ENCODE measurements at places on chromosomes 4 and X. TPM values are rescaled to one million over a fixed set of nuclear protein-coding genes. Genes with fewer than 3 reads are reported as not detected.

Gene PPARGC1A
- total RNA-seq, result 17.9 TPM

Gene XK
- 3.1 TPM for total RNA-seq

- no peaks in the 10 kb centered on the region for H3K27me3 ChIP-seq
- DNase-seq, result no peak
- no peak overlapping the region for H3K4me3 ChIP-seq
Observed at GRCh38 chr4:47510506-47511143, 25.6 kb downstream of the ATP10D start.

- no peak overlapping the region for H3K27ac ChIP-seq
- no peaks in the 10 kb centered on the region for H3K36me3 ChIP-seq
- no peaks in the 10 kb centered on the region for H3K27me3 ChIP-seq
- no peak overlapping the region for H3K4me3 ChIP-seq
- no peak for DNase-seq
Observed at GRCh38 chr4:183397741-183398297, 46.6 kb upstream of the CDKN2AIP start.

DNA sequence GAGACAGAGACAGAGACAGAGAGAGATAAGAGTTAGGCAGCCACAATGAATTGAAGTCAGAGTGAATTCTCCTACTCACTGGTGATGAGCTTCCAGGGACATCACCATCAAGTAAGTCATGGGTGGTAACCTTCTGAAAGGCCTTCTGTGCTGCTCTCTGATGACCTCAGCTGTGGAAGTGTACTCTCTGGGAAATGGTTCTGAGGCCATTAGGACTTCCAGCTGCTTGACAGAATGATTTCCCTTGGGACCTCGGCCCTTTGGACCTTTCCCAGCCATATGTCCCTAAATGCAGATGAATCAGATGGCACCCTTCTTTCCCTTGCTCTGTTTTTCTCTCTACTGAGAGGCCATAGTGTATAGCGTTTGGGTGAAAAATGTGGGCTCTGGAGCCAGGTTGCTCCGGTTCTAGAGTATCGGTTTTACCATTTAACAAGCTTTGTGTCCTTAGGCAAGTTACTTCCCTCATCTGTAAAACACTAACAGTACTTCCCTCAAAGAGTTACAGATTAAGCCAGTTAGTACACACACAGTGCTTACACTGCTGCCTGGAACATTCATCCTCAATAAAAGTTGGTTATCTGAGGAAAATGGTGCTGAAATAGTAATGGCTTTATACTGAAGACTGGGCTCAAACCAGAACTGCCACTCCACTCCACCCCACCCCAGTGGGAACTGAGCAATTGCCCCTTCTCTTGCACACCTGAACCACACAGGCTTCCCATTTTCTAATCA, 7.6 kb downstream of the SEPTIN11 start:
- peaks cover 25% of the 10 kb centered on the region for H3K4me1 ChIP-seq
- no peak for DNase-seq
- H3K36me3 ChIP-seq, result no peaks in the 10 kb centered on the region
- no peaks in the 10 kb centered on the region for H3K27me3 ChIP-seq
- no peak overlapping the region for H3K27ac ChIP-seq
